Left forelimb (tissue), 1 donor: ENCODE measurements at places on chromosomes 16 and 17.

GRCh38 chr16:6335072-6335471 is 997.6 kb upstream of the RBFOX1 start:
- no peak for DNase-seq

DNA sequence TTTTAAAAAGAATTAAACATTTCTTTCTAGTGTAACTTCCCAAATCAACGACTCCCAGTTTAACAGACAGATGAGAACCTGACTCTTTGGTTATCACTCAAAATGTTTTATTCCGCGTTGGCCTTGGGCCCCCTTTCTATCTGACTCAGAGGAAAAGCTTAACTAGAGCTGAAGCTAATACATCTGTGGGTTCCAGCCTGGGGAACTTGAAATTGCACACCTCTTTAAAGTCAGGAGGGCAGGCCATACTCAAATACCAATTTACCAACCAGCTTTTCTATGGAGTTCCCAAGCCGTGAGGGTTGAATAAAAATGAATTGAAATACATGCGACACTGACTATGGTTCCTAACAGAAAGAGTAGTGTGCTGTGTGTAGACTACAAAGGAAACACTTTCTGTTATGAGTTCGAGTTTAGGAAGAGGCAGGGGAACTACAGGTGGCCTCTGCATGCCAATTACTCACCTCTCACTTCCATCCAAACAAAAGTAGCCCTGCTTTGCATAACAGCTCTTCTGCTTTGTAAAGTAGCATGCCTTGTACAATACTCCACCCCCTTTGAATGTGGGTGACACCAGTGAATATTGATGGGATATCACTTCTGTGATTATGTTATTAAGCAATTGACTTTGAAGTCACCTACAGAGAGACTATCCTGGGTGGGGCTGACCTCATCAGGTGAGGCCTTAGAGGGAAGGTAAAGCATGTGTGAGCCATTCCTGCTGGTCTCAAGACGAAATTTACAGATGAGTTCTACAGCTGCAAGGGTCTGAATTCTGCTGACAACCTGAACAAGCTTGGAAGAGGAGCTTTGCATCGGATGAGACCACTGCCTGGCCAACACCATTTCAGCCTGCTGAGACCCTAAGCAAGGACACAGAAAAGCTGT is 92.1 kb downstream of the WDR59 start:
- no peak for DNase-seq

DNA sequence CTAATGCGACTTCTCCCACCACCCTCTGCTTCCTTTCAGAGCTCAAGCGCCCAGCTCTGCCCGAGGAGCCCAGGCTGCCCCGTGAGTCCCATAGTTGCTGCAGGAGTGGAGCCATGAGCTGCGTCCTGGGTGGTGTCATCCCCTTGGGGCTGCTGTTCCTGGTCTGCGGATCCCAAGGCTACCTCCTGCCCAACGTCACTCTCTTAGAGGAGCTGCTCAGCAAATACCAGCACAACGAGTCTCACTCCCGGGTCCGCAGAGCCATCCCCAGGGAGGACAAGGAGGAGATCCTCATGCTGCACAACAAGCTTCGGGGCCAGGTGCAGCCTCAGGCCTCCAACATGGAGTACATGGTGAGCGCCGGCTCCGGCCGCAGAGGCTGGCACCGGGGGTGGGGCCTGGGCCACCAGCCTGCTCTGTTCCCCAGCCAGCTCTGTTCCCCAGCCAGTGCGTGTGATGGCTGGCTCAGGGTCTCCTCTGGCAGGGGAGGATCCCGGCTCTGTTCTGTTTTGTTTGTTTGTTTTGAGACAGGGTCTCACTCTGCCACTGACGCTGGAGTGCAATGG is 18.7 kb downstream of the CRISPLD2 start:
- no peak for DNase-seq

DNA sequence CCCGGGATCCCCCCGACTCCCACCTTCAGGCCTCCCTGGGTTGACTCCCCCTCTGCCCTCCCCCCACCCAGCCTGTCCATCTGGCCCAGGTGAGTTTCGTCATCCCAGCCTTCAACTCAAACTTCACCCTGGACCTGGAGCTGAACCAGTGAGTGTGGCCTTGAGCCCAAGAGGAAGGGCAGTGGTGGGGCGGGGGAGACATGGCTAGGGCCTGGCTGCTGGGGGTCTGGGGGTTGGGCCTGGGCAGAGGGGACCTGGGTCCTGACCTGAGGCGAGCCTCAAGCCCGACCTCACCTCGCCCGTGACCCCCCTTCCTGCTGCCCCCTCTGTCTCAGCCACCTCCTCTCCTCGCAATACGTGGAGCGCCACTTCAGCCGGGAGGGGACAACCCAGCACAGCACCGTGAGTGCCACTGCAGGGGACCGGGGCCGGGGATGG is 10.9 kb downstream of the ADAM11 start:
- DNase-seq: no peak
